Amniotic stem cell (primary cell): ENCODE measurements at places on chromosomes 11 and 22.

GRCh38 chr11:130830566-130830965 lies 85.7 kb downstream of the SNX19 start:
- DNase-seq, result no peak

GRCh38 chr22:24466716-24467328 lies 28.3 kb upstream of the UPB1 start:
- no peak for DNase-seq

DNA sequence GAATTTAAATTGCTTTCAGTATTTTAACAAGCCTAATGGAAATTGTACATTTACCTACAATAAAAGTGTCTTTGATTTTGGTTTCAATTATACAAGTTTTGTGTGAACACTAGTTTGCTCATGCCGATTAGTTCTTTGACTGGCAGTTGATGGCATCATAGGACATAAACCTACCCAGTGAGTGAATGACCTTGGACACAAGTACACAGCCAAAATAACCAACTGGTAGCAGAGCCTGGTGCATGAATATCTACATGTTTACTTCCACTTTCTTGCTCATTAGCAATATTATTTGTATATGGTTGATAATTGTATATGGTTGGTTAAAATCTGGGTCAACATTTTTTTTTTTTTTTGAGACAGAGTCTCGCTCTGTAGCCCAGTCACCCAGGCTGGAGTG lies 37.8 kb downstream of the STIM1 start:
- DNase-seq, result no peak

DNA sequence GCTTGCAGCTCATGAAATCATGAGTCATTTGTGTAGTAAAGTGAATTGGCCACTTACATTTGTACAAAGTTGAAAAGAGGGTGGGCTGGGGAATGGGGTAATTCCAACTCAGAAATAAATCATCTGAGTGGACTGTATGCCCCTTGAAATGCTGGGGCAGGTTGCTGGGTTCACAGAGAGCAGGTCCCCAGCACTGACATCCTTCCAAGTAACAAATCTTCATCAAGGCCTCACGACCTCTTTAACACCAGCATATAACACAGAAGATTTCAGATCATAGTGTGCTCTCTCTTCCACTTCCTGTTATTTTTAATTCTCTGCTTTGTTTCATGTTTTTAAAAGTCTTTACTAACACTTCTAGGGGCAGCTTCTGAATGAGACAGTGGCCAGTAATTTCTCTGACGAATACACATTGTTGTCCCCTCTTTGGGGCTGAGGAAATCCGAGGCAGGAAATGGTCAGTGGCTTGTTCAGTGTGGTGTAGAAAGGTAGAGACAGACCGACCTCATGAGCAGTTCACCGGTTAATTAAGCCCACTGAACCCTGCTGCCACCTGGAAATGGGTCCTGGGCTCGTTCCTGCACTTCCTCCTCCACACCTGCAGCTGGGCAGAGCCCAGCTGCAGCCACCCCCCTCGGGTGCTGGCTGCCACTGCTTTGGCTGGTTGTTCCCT lies 127.7 kb downstream of the MAML2 start:
- DNase-seq, result no peak

DNA sequence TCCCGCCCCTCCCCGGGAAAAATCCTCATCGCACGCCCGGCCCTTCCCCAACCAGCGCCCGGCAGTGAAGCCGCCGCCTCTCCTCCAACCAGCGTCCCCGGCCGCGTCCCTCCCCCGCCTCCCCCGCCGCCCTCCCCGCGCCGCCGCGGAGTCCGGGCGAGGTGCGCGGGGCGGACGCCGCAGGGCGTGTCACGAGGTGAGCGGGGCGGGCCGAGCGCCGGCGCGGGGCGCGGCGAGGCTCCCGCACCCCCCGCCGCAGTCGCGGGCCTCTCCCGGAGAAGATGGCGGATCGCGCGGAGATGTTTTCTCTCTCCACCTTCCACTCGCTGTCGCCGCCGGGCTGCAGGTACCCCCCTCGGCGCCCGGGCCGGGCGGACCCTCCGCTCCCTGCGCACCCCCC lies at the start of gene MAPK8IP2:
Gene MAPK8IP2 (plus strand): TSS at position 256 of the 400 bp plus-strand sequence. CDS start 26 bp downstream, at position 282.
- DNase-seq, result no peak

DNA sequence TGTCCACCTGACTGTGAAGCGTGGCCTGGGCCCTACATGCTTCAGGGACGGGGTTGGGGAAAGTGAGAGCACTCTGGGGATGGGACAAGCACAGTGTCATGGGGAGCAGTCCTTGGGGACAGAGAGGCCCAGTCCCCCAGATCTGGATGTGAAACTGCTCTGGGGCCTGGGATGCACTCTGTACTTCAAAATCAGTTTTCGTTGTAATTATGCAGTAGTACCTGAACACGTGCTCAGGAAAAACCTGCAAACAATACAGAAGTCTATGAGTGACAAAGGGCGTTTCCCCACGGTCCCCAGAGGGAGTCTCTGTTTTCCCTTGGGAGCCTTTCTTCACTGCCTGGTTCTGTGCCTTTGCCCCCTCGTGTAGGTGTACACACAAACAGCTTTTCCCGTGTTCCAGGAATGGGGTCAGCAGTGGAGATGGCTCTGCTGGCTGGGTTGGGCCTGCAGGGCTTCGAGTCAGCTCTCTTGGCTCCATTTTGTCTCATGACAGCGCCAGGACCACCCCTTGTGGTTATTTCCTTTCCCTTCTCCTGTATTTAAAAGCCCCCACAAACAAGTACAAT lies 5.2 kb upstream of the TNFRSF13C start:
- DNase-seq, result no peak

DNA sequence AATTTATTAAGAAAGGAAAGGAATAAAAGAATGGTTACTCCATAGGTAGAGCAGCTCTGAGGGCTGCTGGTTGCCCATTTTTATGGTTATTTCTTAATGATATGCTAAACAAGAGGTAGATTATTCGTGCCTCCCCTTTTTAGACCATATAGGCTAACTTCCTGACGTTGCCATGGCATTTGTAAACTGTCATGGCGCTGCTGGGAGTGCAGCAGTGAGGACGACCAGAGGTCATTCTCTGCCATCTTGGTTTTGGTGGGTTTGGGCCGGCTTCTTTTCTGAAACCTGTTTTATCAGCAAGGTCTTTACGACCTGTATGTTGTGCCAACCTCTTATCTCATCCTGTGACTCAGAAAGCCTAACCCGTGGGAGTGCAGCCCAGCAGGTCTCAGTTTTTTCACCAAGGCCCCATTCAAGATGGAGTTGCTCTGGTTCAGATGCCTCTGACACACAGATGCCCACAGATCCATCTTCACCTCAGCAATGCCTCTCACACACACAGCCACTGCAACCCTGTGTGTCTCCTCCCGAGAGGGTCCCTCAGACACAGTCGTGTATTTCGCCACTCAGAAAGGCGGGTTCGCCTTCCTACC lies 16.4 kb upstream of the JAM3 start:
- no peak for DNase-seq

- no peak for DNase-seq
Measured at GRCh38 chr11:10588904-10589303, 20.4 kb upstream of the LYVE1 start.

- DNase-seq, result no peak
Measured at GRCh38 chr22:19827341-19828034, 27.2 kb downstream of the GNB1L start.

DNA sequence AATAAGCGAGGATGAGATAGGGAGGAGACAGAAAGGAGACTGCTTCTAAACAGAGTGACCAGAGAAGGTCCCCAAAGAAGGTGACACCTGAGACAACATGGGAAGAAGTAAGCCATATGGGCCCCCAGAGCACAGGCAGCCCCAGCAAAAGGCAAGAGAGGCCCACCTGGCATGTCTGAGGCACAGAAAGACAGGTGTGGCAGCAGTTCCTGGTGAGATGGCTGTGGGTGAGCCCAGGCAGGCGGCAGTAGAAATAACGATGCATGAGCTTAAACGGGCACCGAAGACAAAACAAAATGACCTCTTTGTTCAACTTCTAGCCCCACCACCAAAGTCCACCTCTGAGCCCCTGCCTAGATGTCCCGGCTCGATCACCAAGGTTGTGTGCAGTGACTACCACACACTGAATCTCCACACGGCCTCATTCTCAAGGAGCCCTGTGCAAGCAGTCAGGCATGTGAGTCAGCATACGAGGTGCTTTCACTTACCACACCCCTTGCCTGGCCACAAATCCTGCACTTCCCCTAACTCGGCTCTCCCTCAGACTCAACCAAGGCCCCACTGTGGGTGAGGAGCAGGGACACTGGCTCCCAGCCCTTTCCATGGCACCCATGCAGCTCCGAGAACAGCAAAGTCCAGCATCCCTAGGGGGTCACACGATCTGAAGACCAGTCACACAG lies 77.6 kb downstream of the PACSIN2 start:
- peak; percentile 59 for DNase-seq

- DNase-seq, result no peak
Measured at GRCh38 chr22:27648853-27649252, 152.7 kb downstream of the MN1 start.

DNA sequence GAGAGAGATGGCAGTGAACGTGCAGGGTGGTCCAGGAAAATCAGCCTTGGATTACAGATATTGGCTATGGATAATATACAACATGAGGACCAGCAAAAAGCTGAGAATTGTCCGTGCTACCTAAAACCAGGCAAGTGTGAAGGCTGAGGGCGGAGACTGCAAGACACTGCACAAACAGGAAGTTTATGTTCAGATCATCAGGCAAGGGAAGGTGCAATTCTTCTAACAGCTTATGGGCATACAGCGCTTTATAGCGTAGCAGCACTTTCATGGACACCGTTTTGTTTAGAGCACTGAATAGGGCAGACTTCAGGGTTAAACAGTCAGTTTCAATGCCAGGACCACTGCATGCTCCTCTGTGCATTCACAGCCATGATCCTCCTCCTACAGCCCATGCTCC lies 93.1 kb upstream of the TMEM45B start:
- no peak for DNase-seq

GRCh38 chr22:26295563-26296126 lies 126.4 kb downstream of the SEZ6L start:
- no peak for DNase-seq

GRCh38 chr11:125001079-125001778 lies 47.2 kb downstream of the CCDC15 start:
- no peak for DNase-seq

DNA sequence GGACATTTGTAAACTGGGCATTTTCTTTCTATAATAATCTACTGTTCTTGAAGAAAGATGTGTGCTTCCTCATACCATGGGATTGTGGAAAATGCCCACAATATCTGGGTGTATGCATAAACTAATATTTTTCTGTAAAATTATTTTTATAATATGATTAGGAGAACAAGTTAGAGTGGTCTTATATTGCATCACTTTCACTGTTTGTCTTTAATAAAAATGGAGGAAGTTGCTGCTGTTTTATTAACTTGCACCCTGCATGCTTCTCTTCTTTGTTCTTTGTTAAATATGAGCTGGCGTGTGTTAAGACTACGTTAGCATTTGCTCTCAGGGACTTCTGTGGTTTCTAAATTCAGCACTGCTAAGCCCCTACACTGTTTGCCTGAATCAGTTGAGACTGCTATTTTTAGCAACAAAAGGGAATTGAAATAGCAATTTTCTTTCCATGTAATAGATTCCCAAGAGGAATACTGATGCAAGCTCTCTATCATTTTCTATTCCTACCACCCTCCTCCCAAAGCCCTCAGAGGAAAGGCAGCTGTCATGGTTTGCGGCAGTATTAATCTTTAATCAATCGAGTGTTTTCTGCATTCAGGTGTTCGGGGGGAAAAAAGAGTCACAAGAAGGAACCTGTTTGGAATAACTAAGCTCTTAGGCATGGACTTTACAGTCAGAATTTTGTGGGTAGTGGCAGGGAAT lies 56.1 kb downstream of the HSD17B12 start:
- DNase-seq, result peak; percentile 16

- peak; percentile 47 for DNase-seq
Measured at GRCh38 chr22:23767673-23768548, at the start of gene CHCHD10. Gene CHCHD10 (minus strand): TSS chr22:23767972. CDS start chr22:23767874, 98 bp downstream.

DNA sequence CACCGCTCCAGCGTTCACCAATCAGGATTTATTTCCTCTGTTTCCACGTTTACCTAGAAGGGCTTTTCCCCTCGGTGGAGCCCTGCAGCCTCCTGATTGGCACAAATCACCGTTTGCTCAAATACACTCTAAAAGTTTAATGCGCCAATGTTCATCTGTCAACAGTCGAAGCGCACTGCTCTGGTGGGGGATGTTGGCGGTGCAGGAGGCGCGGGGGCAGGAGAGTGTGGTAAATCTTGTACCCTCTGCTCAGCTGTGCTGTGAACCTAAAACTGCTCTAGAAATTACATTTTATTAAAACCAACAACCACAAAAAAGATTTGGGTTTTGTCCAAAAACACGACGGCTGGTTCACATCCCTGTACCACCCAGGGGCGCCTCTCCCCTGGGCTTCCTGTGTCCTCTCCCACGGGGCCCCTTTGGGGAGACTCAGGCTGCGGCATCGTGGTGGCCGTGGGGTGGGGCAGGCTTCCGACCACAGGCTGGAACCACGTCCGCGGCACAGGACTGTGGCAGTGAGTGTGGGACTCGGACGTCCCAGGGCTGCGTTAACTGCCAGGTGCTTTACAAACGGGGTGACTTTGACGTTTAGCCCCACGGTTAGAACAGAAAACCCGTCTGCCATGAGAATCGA lies 13.5 kb downstream of the TTLL8 start:
- no peak for DNase-seq

DNA sequence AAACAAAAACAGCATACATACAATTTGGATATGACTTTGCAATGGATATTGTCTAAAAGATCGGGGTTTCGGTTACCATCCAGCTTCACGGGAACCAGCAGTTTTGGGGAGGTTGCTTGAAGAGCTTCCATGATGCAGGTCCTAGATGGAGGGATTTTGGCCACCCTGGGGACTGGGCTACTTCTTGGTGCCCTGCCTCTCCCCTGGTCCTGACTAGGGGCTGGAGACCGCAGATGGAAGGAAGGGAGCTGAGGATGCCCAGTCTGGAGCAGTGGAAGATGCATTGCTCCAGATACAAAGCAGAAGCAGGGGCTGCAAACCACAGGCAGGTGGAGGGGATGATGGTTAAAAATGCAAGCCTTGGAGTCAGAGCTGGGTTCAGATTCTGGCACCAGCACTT lies 13.5 kb downstream of the SOX10 start:
- DNase-seq, result no peak

DNA sequence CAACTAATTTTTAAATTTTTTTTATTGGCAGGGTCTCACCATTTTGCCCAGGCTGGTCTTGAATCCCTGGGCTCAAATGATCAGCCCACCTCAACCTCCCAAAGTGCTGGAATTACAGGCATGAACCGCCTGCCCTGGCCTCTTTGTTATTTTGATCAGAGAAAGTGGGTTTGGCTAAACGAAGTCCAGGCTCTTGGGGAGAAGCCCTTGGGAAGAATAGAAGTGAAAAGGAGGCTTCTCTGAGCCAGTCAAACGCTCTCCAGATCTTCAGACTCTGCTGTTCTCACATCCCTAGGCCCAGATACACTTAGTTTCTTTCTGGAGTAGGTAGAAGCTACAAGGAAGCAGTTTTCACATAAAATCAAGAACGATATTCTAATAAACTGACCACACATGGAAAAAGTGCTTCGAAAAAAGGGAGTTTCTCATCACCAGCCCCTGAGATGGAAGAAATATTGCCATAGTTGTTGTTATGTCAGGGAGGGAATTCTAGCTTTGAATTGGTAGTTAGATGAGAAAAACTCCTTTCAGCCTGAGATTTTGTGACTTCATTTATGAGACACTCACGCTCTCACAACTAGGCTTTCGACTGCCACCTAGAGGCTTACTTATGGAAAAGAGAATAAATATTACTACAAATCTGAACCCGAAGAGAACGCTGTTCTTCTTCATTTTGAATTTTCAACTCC lies 41.7 kb upstream of the AQP11 start:
- peak; percentile 72 for DNase-seq

GRCh38 chr11:5611627-5612026 lies 13.2 kb upstream of the TRIM34 start:
- DNase-seq, result no peak

GRCh38 chr11:17572791-17573460 lies 25.9 kb downstream of the OTOG start:
- DNase-seq, result no peak
